GM06990 (cell line): ENCODE measurements at places on chromosomes 1 and 21.

GRCh38 chr1:5742801-5743200 lies 249.4 kb downstream of the NPHP4 start:
- DNase-seq = no peak

DNA sequence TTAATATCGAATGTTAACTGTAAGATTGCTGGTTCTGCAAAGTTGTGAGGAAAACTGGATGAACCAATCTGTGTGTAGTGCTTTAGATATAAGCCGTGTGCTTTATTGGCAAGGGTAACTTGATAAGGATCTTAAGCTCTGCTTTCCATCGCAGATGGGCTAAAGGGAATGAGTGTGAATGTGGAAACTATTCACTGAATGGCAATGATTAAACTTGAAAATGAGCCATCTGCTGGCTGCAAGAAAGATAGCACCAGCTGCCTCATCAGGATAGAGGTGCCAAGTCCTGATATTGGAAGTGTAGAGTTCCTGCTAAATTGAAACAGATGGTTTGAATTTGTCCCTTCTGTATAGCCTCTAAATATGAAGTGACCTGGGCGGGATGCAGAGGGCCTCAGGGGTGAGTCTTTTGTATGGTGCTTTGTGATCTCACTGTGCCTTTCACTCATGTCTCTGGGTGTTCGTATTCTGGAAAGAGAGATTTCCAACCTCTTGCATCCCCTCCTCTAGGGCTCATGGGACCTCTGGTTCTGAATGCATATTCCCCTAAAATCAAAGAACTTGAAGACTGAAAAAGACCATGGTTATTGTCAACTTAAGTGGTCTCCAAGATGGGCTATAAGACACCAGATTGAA lies 9.2 kb downstream of the FCRL3 start:
- no peak for DNase-seq

DNA sequence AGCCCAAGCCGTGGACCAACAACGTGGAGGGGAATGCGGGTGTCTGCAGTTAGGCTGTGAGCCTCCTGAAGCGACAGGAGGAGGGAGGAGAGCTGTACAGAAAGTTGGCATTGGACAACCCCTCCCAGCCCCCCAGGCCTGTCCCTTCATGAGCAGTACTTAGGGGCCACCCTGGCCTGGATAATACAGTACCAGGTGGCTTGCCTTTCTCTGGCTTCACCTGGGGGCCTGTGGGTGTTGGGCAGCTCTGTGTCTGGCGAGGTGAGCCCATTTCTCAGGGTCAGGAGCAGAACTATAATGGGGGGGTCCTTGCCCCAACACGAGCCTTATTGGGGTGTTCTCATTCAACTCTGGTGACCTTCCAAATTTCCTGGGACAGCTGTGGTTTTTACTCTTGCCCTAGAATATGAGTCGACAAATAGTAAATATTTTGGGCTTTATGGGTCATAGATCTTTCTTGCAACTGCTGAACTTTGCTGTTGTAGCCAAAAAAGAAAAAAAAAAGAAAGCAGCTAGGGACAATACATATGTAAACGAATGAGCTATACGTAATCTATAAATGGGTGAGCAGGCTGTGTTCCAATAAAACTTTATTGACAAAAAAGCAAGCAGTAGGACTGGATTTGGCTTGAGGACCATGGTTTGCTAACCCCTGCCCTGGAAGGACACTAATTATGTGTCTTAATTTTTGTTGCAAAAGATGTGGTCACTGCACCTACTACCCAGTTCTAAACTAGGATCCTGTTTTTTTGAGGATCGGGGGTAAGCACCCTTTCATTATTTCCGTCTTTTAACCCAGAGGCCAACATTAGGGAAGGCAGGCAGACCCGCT lies 11.4 kb downstream of the COQ8A start:
- no peak for DNase-seq

DNA sequence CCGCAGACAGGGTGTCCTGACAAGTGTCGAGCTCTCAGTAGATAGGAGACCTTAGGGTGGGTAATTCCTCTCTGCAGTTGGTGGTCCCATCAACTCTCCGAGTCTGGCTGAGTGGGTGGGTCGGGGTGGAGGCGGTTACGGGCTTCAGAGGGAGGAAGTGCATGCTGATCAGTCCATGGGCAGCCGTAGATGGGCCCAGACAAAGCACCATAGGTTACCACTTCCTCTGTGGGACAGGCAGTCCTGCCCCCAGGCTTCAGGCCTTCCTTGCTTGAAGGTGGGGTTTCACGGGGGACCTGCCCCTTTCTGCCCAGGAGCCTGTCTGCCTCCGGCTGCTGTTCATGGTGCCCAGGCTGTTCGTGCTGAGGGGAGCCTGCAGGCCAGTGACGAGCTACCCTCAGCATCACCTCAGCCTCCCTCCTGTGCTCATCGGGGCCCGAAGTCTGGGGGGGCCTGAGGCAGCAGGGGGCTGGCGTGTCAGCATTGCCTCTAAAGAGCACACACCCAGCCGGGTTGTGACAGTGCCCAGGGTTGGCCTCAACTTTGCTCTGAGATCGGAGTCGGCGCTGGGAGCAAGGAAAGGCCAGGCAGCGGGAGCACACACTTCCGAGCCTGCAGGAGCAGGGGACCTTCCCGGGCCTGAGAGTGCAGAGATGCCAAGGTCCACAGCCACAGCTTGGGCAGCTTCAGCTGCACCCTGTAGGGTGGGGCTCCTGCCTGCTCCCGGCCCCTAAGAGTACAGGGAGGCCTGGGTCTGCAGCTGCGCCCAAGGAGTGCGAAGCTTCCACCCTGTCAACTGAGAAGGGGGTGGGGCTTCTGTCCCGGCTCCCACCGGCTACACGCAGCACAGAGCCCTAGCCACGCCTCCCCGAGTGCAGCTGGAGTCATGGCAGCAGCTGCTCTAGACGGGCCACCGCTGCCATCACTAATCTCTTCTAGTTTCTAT lies 225.4 kb upstream of the NRIP1 start:
- DNase-seq = no peak

GRCh38 chr1:54811066-54811465 lies 9.9 kb upstream of the TTC22 start:
- DNase-seq = no peak
